Activated CD4-positive, CD25-positive, alpha-beta regulatory T cell (primary cell): ENCODE measurements at places on chromosomes 12 and 14.

- DNase-seq = peak; percentile 83
These were observed 25.3 kb upstream of the GPR132 start for GRCh38 chr14:105090493-105091053.

GRCh38 chr12:27674989-27675388 is 21.3 kb upstream of the REP15 start:
- no peak for DNase-seq

- no peak for DNase-seq
These were observed 84.6 kb downstream of the RFLNA start for GRCh38 chr12:124379379-124379937.

DNA sequence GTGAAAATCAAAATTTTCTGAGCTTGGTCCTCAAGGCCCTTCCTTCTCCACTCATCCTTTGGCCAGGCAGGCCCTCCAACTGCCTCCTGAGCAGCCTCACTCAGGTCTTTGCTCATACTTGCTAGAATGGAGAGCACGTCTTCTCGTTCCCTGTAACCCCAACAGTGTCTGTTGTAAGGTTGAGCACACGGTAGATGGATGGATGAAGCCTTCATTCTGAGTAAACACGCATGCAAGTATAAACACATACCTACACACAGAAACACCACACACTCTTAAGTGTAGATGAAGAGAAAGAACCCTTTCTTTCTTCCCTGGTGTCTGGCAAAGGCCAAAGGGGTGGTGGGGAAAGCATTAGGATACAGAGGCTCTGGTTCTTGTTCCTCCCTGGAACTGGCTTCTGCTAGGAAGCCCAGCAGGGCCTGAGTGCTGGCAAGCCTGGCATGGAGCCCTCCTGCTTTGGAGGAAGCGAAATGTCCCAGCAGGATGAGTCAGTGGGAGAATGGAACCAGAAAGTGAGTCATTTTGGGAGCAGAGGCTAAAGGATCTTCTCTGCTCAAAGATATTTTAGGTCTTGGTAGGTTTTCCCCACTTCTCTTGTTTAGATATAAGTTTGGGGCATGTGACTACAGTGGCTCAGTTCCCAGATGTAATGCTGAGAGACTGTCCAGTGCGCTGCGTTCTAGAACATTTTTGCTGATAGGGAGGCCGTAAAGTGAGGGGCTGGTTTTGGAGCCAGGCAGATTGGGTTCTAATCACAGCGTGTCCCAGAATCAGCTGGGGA is 127.4 kb downstream of the CACNA1C start:
- DNase-seq = no peak

- DNase-seq = no peak
These were observed 21.9 kb downstream of the RNFT2 start for GRCh38 chr12:116759783-116760621.

- DNase-seq = no peak
These were observed 75.3 kb downstream of the CCDC91 start for GRCh38 chr12:28265435-28266042.

DNA sequence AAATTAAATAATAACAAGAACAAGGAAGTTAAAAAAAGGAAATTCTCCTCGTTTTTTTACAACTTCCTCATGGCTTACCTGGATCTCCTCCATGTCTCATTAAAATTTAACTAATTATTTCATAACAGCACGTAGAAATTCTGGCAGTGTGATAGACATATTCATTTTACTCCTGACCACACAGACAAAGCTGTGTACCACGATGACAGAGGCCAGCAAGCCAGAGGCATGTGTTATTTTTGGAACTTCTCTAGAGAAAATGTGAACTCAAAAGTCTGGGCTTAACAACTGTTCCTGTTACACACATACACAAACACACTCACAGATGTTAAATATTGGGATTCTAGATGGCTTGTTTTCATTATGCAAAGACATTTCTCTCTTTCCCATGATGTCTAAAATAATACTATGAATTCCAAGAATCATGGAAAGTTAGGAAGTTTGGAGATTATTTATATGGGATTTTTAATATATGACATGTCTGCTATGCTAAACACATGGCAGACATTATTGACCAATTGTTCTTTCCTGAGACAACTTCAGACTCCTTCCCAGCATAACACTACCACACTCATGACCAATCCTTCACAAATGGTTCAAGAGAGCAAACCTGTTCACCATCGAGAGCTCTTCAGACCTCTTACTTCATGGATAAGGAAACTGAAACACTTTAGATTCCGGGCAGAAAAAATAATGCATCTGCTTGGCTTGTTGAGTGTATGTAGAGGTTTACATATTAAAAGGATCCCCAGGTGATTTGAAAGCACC is 158.7 kb downstream of the DACT1 start:
- no peak for DNase-seq

- no peak for DNase-seq
These were observed 56.3 kb downstream of the TMEM121 start for GRCh38 chr14:105582639-105583038.

GRCh38 chr14:99936738-99937474 is 128.3 kb upstream of the EVL start:
- DNase-seq = no peak

DNA sequence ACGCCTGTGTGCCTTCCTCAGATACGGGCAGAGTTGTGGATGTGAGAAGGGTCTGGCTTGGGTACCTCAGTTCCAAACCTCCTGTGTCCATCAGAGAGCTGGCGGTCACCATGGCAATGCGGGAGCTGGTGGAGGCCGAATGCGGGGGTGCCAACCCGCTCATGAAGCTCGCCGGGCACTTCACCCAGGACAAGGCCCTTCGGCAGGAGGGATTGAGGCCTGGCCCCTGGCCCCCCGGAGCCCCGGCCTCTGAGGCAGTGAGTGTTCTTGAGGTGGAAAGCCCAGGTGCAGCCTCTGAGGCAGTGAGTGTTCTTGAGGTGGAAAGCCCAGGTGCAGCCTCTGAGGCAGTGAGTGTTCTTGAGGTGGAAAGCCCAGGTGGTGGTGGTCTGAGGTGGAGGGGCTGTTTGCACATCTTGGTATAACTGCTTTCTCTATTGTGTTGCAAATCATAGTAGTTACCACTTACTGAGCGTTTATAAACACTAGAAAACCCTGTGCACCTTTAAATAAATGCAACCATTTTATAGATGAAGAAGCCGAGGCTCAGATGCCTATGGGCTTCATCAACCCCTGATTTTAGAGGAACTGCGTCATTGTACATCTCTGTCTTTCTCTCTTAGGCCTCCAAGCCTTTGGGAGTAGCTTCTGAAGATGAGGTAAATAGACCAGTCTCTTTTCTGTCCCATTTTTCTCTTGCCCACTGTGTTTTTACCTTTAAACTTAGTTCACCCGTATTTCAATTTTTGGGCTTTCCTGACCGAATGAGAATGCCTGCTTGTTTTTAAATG is 976 bp downstream of the PEX5 start:
- DNase-seq = no peak

DNA sequence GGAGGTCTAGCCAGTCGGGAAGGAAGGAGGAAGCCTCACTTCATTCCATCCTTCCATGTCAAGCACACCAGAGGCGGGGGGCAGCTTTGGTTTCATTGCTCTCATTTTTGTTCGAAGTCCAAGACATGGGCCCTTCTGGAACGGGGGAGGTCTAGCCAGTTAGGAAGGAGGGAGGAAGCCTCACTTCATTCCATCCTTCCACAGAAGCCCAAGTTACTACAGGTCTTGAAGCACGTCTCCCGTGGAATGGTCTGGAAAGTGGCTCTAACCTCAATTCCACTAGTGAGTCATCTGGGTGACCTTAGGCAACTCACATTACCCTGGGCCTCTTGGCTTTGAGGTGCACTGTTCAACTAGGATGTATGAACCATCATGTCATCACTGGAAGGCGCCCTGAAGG is 156.3 kb downstream of the NTF3 start:
- no peak for DNase-seq

DNA sequence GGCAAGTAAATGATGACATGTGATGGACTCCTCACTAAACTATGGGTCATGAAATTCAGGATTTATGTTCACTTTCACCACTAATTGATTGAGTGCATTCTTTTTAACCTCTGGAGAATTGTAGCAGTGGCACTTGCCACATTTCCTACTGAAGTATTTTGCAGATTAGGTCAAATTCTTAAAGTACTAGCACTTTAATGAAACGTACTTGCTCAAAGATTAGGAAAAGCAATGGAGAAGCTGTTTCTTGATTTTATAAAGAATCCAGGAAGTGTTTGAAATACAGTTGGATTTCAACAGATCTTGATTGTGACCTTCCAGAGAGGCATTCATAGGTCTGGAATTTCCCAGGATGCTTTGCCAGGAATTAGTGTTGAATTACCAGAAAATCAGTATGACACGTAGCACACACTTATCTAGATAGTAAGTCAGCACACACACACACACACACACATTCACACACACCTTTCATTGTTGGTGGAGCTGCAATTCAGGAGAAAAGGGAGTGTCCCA is 162.6 kb downstream of the MYRFL start:
- no peak for DNase-seq

DNA sequence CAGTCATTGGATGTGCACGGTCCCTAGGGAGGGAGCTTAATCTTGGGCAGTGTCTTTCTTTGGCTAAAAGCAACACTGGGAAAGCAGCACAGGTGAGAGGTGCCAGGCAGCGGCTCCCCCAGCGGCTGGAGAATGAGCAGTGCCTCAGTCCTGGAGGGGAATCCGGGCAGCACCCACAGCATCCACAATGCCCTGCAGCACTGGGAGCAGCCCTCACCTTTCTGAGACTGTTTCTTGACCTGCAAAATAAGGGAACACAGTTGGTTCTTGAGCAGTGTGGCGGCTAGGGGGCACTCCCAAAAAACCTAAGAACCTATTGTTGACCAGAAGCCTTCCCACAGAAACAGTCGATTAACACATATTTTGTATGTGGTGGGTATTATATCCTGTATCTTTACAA is 75.8 kb downstream of the SINHCAF start:
- DNase-seq = no peak

DNA sequence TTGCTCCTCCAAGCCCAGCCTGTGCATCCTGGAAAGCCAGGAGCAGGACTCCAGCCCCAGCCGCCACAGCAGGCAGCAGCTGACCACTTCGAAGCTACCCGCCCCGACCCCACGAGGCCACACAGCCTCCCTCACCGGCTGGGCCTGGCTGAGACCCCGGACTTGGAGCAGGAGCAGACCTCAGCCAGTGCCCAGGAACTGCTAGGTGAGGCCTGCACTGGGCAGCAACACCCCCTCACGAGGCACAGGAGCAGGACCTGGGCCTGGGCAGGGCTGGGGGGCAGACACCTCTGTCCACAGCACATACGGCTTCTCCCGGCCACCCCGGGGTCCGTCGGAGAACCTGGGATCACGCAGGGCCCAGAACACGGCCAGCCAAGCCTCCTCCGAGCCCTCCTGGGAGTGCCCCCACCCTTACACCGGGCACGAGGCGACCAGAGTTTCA is 137.4 kb upstream of the C14orf180 start:
- no peak for DNase-seq

GRCh38 chr12:93902736-93903562 is 225.8 kb downstream of the CRADD start:
- DNase-seq = no peak

DNA sequence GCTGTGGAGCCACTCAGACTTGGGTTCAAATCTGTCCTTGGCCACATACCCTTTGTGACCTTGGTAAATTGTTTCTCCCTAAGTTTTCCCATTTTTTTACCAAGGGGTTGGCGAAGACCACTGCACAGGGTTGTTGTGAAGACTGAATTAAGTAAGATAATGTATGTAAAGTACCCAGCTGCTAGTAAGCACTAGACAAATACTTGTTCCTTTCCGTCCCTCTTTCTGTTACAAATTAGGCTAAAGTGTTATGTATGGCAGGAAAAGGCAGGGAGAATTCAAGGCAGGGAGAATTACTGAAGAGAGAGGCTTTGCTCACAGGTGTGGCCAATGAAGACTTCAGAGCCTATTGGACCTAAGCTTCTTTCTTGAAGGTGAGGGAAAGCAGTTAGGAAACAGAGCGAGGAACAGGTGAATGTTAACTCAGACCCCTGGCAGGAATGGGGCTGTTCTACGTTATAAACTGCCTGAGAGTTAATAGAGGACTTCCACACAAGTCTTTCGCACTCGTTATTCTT is 25.9 kb downstream of the ABHD12B start:
- DNase-seq = no peak

- no peak for DNase-seq
These were observed 235.3 kb downstream of the CCDC91 start for GRCh38 chr12:28425526-28425925.

DNA sequence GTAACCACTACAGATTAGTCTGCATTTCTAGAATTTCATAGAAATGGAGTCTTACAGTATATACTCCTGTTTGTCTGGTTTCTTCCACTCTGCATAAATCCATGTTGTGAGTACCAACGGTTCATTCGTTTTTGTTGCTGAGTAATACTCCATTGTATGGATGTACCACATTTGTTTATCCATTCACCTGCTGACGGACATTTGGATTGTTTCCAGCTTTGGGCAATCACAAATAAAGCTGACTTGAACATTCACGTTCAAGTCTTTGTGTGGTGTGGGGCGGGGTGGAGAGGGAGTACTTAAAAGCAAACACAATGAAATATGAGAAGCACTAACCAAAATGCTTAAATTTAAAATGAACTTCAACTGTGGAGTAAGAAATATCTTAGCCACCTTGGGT is 7.1 kb downstream of the HECTD4 start:
- DNase-seq = no peak

DNA sequence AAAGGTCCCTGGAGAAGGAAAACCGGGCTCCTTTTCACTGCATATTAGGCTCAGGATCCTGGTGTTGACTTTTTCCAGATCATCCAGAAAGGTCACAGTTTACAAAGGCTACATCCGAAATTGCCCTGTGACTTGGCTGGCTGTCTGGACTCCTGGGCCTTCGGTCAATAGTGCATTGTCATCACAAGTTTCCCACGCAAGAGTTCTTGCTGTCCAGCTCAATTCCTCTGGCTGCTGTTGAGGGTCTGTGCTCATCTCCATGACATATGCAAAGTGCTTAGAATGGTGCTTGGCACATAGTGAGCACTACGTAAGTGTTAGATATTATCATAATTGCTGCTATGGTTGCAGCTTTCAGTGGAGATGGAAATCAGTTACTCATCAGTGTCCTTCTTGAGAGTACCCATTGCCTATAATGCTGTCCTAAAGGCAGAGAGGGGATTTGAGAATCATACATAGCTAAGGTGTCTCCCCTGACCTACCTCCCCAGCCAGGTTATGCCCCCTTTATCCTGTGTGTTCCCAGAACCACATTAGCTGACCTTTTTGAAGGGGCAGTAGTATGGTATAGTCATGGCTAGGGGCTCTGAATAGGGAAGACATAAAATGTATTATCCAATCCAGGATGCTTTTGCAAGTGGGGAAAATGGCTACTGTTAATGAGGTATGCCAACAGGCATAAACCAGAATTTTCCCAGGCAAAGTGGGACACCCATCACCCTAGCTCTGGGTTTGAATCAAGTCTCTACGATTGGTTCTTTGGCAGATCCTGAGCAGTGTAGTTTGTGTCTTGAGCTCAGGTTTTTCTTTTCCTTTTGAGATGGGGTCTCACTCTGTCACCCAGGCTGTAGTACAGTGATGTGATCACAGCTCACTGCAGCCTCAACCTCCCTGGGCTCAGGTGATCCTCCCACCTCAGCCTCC is 132.0 kb upstream of the CCND2 start:
- no peak for DNase-seq

GRCh38 chr12:63921157-63921556 is 76.7 kb downstream of the SRGAP1 start:
- no peak for DNase-seq

GRCh38 chr14:68158640-68159039 is 339.1 kb downstream of the RAD51B start:
- no peak for DNase-seq
